ENCODE measurements at places on chromosomes 3 and 15. TPM values are rescaled to one million over a fixed set of nuclear protein-coding genes. Genes with fewer than 3 reads are reported as not detected.

- H3K27me3 ChIP-seq: peaks cover 24% of the 10 kb centered on the region
- H3K4me1 ChIP-seq: no peaks in the 10 kb centered on the region
- DNase-seq: no peak
- no peaks in the 10 kb centered on the region for H3K36me3 ChIP-seq
- H3K27ac ChIP-seq: no peak overlapping the region
Observed at GRCh38 chr15:74250266-74250665, 14.1 kb downstream of the CCDC33 start.

NT5DC2 gene
- total RNA-seq: 38.7 TPM

GLDN gene
- total RNA-seq: not detected

KLF15 gene
- total RNA-seq: not detected

Data from activated CD8-positive, alpha-beta memory T cell treated with anti-CD3 and anti-CD28 coated beads, Interleukin-2, amount 10 ng/mL, durations not matched to agents 7 days and 5 days (primary cell).